Suppressor macrophage treated with lipopolysaccharide for 4 hours (primary cell): ENCODE measurements at places on chromosomes 1 and 21.

GRCh38 chr1:117136749-117137148 is 15.2 kb upstream of the TRIM45 start:
- no peak for DNase-seq

- DNase-seq = peak; percentile 69
Observed at GRCh38 chr1:59494145-59494833, 197.4 kb downstream of the FGGY start.

DNA sequence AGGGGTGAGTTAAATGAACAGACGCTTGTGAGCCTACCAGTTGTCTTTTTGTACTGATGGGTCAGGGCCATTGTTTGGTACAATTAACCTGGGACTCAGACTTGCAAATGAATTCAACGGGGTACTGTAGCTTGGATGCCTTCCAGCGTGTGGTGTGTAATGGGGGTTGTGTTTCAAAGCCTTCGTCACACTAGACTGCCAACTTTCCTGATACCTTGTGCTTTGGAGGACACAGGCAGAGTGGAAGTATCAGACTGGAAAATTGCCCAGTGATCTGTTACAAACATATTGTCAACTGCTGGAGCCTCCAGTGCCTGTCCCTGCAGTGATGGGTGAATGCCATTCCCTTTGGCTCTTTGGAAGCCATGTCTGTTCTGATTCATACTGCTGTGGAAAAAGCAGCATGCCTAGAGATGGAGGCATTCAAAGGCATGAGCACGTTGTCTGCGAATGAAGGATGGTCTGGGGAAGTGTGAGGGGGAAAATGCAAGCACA is 384.5 kb downstream of the LMX1A start:
- no peak for DNase-seq

GRCh38 chr1:212135166-212135565 is 99.6 kb downstream of the DTL start:
- DNase-seq = no peak

DNA sequence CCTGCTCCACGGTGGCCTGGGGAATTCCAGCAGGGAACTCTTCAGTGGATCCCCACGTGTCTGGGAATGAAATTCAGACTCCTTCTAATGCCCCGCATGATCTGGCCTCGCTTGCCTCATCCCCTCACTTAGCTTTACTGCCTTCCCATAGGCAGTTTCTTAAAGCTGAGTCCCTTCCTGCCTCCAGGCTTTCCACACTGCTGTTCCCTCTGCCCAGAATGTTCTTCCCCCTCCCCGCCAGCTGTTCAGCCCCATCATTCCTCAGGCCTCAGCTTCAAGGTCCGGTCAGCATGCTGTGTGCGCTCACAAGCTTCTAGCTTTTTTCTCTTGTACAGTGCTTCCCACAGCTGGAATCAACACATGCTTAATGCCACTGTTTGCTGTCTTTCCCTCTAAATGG is 54.9 kb upstream of the WASF2 start:
- DNase-seq = no peak

- DNase-seq = no peak
Observed at GRCh38 chr1:7940034-7940433, 605 bp downstream of the TNFRSF9 start.

DNA sequence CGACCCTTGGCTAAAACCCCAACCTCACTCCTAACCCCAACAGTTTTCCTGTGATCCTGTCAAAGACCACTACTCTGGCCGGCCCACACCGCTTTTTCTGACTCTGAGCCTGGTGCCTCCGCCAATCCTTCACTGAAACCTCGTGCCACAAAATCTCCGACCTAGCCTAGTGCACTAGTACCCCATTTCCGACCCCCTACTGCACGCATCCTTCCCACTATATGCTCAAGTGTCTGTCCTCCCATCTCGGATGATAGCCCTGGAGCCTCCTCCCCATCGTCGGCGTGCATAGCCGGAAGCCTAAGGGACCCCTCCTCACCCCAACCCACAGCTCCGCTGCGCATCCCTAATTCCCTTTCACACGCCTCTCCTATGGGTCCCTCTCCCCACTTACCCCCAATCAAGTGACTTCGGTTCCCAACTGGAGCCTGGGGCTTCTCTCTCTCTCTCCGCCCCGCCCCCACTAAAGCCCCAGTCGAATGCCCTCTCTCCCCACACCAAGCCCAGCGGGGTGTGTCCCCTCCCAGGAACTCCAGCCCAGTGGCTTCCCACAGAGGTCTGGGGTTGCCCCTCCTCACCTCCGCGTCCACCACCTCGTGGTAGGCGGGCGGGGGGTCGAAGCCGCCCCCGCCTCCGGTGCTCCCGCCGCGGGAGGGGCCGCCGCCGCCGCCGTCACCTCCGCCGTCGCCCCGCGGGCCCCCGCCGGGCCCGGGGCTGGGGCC is 791 bp downstream of the USP24 start:
- peak; percentile 19 for DNase-seq

GRCh38 chr1:159705904-159706256 is 8.5 kb downstream of the CRP start:
- DNase-seq = no peak

- DNase-seq = no peak
Observed at GRCh38 chr1:119569095-119569494, 62.1 kb downstream of the HSD3B1 start.

DNA sequence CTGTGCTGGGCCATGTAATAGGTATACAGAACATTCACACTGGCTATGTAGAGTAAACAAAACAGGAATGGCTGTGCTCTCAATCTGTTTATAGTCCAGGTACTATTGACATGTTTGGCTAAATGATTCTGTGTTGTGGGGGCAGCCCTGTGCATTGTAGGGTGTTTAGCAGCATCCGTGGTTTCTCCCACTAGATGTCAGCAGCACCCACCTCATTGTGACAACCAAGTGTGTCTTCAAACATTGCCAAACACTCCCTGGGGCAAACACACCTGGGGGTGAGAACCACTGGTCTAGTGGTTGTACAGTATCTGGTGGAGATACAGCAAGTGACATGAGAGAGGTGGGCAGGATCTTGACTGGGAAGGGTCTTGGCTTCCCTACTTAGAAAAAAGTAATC is 80.4 kb upstream of the SPATA6 start:
- peak; percentile 10 for DNase-seq

DNA sequence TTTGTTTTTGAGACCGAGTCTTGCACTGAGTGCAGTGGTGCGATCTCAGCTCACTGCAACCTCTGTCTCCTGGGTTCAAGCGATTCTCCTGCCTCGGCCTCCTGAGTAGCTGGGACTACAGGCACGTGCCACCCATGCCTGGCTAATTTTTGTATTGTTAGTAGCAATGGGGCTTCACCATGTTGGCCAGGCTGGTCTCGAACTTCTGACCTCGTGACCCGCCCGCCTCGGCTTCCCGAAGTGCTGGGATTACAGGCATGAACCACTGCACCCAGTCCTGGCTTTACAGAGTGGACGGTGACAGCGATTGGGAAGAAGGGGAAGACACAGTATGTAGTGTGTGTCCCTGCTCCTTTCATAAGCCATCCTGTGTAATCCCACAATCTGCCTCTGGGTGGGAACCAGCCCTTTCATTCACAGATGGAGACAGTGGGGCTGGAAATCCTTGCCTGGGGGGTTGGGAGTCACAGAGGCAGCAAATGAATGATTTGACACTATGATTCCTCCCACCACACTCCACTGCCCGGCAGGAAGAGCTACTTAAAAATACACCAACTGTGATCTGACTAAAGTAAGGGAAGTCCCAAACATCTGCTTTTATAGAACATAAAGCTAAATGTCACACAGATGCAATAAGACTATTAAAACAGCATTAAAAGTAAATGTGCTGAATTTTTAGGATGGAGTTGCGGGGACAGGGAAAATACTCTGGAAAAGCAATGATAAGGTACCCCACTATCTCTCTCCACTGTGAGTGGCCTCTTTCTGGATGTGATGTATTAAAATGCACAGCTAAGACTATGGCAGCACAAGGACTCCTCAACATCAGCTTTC is 4.5 kb downstream of the PARP1 start:
- peak; percentile 34 for DNase-seq

DNA sequence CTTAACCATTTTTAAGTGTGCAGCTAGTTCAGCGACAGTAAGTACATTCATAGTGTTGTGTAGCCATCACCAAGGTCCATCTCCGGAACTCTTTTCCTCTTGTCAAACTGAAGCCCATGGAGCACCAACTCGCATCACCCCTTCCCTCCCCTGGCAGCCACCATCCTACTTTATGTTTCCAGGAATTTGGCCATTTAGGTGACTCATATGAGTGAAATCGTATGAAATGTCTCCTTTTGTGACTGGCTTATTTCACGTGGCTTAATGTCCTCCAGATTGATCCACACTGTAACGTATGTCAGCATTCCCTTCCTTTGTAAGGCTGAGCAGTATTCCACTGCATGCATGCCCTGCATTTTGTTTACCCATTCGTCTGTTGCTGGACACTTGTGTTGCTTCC is 2.5 kb downstream of the COL6A2 start:
- no peak for DNase-seq

DNA sequence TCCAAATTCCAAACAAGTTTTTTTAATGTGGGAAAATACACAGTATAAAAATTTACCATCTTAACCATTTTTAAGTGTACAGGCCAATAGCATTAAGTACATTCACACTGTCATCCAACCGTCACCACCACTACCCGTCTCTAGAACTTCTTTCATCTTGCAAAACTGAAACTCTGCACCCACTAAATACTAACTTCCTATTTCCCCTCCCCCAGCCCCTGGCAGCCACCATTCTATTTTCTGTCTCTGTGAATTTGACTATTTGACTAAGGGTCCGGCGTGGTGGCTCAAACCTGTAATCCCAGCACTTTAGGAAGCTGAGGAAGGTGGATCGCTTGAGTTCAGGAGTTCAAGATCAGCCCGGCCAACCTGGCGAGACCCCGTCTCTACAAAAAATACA is 36.1 kb downstream of the CLSTN1 start:
- peak; percentile 71 for DNase-seq

DNA sequence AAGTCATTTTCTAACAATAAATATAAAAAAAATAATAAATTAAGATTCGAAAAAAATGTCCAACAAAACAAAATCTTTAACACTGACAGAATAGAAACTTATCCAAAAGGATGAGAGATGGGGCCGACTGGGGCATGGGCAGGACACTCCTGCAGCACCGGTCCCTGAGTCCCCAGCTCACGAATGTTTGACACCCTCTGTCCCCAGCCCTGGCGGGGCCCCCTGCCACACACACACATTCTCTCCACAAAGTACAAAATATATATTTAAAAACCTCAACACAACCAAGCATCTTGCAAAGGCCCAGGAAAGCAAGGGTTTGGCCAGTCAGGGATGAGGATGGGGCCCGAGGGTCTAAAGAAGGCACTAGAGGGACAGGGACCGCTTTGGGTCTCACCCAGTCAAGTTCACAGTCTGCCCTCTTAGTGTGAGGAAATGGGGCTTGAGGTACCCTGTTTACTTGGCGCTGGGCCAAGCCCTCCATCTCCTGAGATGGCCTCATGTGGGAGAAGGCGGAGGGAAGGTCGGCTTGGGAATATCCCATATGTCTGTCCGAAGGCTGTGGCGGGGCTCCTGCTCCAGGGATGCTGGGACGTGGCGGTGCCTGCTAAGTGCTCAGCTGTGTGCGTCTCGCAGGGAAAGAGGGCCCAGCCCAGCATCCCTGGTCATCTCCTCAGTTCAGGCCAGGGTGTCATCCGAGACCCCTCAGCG is 31.3 kb downstream of the EPHA2 start:
- DNase-seq = no peak

DNA sequence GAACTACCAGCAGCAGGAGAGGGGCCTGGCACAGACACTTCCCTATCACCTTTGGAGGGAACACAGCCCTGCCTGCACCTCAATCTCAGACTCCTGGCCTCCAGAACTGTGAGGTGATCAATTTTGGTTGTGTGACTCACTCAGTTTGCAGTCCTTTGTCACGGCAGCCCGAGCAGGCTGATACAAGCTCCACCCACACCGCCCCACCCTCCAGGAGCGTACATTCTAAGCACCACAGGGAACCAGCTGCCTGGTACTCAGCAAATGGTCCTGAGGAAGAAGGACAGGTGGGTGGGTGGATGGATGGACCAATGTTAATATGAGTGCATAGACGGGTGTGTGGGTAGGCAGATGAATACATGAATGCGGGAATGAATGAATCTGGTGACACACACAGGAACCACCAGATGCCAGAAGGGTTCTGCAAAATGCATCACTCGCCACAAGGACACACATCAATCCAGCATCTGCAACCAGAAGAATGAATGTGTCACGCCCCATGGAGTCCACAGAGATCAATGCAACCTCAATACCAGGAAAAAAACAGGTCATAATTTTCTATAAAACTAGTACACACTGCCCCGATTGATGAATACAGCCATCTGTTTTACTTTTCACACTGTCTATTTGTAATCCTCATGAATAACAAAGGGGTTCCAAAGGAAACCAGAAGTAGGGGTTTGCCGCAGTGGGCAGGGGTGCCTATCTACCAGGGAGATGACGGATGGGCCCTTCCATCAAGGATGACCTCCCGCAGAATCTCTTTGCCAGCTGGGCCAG is 284.5 kb downstream of the NPHP4 start:
- no peak for DNase-seq

- DNase-seq = no peak
Observed at GRCh38 chr1:36100376-36100775, 11.7 kb downstream of the ADPRS start.

DNA sequence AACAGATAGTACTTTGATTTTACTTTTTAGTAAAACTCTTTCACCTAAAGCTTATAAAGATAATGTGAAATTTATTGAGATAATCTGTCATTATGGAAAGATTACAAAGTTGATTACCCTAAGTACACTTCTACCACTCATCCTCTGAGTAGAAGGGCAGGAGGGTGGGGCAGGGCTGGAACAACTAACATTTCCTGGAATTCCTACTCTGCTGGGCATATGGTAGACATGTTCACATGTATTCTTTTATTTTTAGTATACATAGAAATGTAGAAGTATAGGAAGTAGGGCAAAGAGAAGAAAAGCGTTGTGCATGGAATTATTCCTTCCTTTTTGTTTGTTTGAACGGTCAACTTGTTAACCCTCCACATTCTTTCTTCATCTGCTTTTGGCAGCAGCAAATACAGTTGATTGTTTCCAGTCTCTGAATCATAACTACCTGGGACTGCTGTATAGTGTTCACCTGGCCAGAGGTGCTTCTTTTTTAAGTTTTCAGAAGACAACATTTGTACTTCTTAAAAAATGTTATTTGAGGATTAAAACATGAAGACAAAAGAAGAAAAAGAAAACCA is 85.1 kb downstream of the POU2F1 start:
- DNase-seq = no peak

DNA sequence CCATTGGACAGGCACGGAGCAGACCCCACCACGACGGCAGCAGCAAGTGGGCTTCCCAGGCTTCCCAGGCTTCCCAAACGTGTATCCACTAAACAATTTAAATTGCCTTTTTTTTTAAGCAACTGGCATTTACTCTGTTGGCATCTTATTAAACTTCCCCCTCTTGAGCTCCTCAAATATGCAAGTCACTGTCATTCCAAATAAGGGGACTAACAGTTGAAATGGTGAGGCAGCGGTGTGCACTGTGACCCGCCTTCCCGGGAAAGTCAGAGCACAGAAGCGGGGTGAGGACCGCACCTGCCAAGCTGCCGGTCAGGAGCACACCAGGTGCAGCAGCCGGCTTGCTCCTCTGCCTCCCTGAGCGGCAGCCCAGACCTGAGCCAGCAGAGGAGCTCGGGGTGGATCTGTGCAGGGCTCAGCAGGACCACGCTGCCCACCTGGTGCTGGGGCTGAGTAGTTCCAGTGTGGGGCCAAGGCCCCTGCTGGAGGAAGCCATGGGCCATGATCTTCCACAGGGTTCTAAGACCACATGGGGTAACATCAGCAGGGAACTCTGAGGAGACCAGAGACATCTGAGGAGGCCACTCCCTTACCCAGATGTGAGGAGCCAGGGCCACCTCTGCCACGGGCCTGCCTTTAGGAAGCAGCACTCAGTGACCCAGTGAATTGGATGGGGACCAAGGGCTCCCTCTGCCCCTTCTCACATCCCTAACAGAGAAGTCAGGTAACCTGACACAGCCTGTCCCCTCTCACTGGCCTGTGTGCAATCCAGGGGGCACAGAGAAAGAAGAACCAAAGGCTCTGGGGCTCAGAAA is 245.4 kb downstream of the NPHP4 start:
- no peak for DNase-seq
